Bone marrow (tissue), 2 donors: ENCODE measurements at places on chromosomes 3 and 15.
A peak's percentile ranks its signal among the peaks of the same experiment; 100 is the strongest.

- no peak for DNase-seq
Observed at GRCh38 chr3:37715358-37715757, 146.3 kb upstream of the CTDSPL start.

DNA sequence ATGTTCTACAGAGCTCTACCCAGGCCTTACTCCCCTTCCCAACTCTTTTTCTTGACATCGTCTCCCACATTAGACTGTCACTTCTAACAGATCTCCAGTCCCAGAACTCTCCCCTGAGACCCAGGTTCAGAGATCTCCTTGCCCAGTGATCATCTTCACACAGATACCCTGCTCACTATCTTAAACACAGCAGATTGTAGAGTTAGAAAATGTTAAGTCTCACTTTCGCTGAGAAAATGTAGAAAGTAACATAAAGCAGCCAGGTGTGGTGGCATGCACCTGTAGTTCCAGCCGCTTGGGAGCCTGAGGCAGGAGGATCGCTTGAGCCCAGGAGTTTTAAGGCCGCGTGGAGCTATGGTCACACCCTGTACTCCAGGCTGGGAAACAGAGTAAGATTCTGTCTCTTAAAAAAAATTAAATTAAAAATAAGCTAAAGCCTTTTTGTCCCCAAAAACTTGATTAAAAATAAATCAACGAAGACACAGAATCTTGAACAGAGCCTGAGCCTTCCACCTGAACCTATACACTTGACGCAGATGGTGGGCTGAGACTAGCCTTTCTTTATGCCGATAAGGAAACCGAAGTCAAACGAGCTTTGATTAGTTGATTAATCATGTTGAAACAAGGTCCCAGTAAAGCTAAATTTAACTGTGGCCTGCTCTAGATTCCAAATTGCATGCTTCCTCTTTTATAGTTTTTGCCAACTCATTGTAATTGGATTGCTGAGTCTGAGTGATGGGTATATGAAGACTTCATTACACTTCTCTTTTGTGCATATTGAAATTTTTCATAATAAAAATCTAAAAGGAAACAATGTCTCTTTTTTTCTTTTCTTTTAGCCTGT lies 31.3 kb upstream of the BLM start:
- no peak for DNase-seq

DNA sequence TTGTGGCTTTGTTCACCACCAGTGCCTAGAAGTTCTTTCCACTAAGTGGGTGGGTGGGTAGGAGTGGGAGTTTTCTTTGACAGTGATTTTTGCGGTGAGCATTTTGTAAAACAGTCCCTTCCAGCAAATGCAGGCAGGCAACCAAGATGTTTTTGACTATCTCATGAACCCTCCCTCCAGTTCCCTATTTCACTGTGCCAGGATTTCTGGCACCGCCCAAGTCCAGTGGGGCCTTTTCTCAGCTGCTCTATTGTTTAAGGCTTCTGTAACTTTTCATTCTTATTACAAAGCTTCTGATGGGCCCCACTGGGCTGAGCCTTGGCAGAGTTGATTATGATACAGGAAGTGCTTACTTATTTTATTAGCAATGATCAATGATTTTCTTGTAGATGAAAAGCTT lies 236.0 kb downstream of the EDEM1 start:
- no peak for DNase-seq

- DNase-seq, result no peak
Observed at GRCh38 chr3:107676469-107677309, 153.9 kb downstream of the BBX start.

GRCh38 chr3:105598042-105598796 lies 231.5 kb downstream of the ALCAM start:
- no peak for DNase-seq

- no peak for DNase-seq
Observed at GRCh38 chr15:36773698-36774097, 194.3 kb downstream of the CDIN1 start.

- no peak for DNase-seq
Observed at GRCh38 chr15:74609938-74610301, 5.7 kb upstream of the CLK3 start.

- no peak for DNase-seq
Observed at GRCh38 chr3:17551333-17551732, 191.1 kb downstream of the TBC1D5 start.

GRCh38 chr15:69490356-69491037 lies 37.9 kb downstream of the RPLP1 start:
- DNase-seq, result no peak

- DNase-seq, result no peak
Observed at GRCh38 chr15:37204692-37205091, 104.3 kb upstream of the MEIS2 start.

- no peak for DNase-seq
Observed at GRCh38 chr3:148954981-148955380, 36.4 kb upstream of the GYG1 start.

GRCh38 chr3:127141921-127142730 lies 50.8 kb upstream of the PRR23E start:
- DNase-seq, result no peak

- peak; percentile 24 for DNase-seq
Observed at GRCh38 chr3:127671523-127672428, 976 bp upstream of the ABTB1 start.

DNA sequence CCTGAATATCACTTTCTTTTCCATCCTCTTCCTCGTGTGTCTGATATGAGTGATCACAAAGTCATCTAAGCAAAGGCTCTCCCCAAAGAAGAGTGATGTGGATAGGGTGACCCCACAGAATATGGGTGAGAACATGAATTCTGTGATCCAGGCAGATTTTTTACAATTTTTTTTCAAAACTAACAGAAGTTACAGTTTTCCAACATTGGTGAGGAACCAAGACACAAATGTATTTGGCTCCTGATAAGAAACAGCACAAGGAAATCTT lies 27.0 kb downstream of the ANXA2 start:
- DNase-seq, result no peak

DNA sequence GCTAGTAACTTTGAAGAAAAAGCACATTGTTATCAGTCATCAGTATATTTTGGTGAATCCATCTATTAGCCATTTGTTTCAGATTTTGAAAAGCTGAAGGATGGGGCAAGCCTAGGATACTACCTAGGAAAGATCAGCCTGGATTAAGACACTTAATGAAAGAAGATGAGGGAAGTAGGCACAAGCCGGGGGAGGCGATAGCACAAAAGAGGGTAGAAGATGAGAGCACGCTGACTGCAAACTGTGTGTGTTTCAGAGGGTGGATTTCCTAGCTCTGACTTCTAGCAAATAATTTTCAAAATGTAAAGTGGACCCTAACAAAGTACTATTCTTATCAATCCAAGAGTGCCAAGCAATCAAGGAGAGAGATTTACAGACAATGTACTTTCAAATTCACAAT lies 22.2 kb upstream of the SOX2 start:
- no peak for DNase-seq

DNA sequence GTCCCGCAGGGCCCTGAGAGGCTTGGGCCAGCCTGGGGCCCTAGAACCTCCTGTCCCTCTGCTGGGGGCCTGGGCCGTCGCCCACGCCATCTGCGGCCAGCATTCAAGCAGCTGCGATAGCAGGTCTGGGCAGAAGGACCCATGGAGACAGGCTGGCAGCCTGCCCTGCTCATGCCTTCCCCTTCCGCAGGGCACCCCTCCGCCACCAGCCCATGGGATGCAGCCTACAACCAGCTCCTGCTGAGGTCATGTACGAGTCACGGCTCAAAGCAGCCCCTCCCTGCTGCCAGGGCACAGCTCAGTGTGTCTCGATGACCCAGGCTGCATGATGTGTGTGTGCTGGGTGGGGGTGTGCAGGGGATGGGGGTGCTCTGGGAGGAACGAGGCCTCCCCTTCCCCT lies 27.8 kb downstream of the DUSP7 start:
- DNase-seq, result no peak

- DNase-seq, result peak; percentile 63
Observed at GRCh38 chr3:130604806-130605205, 87.8 kb downstream of the COL6A6 start.

DNA sequence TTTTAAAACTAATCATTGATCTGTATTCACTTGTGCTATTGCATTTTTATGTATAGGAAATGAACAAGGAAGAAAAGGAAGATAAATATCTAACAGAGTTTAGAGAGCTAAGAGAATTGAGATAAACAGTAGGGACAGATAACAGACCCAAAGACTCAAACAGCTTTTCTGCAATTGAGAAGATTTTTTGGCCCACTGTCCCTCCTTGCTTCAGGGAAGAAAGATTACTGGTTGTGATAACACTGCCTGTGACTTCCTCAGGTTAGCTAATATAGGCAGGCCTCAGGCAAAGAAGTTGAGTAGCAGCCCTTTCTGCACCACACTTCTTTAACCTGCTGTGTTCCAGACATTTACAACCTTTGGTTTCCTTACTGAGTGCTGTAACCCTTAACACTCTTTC lies 2.7 kb upstream of the COX17 start:
- DNase-seq, result no peak

- no peak for DNase-seq
Observed at GRCh38 chr3:47176582-47176981, 12.7 kb upstream of the SETD2 start.

DNA sequence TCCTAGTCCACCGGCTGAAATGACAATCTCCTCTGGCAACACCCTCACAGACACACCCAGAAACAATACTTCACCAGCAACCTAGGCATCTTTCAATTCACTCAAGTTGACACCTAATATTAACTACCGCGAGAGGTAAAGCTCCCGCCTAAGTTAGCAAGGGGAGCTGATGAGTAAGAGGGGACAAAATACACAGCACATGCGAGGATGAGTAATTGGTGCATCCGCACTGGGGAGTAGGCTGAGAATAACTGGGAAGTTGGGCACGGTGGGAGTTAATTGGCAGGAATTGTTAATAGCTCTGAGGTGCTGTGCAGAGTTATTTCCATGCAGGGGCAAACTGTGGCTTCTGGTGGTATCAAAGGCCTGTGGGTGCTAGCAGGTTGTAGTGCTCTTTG lies 14.5 kb upstream of the PLD1 start:
- no peak for DNase-seq

DNA sequence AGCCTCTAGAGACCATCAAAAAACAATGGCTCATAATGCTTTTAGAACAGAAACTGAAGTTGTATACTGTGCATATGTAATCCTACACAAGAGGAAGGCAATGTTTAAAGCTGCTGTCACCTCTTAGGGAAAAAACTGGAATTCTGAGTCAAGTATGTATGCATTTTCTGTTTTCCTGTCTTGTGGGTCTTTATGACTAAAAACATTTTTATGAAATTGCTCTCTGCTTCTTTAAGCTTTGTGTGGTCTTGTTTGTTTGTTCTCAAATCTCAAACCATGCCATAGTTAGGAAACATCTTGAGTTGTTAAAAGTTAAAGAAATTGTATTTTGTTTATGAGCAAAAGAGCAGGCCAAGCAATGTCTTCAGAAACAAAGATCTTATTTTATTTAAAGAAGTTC lies 80.9 kb upstream of the SOX2 start:
- DNase-seq, result no peak

- no peak for DNase-seq
Observed at GRCh38 chr3:45088543-45089358, 57.4 kb downstream of the CDCP1 start.

- no peak for DNase-seq
Observed at GRCh38 chr3:71195492-71195891, 388.0 kb downstream of the FOXP1 start.

- no peak for DNase-seq
Observed at GRCh38 chr3:126135406-126136076, 44.8 kb downstream of the ALDH1L1 start.

- peak; percentile 56 for DNase-seq
Observed at GRCh38 chr3:129121792-129122411, at the start of gene RAB43. Gene RAB43 (minus strand): TSS chr3:129121804. CDS start chr3:129121489, 315 bp downstream.

DNA sequence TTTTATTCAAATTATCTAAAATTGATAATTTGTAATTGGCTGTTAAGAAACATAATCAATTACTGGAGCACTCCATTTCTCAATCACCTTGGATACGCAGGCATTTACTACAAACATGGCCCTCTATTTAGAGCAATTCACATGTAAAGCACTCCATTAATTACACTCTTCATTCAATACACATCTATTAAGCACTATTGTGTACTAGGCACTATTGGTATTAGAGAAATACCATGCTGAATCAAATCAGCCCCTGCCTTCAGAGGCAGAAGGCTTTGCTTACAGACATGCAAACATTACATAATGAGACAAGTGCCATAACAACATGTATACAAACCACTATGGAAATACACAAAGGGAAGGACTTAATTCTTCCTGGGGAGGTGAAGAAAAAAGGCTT lies 69.1 kb downstream of the PEAK1 start:
- no peak for DNase-seq

DNA sequence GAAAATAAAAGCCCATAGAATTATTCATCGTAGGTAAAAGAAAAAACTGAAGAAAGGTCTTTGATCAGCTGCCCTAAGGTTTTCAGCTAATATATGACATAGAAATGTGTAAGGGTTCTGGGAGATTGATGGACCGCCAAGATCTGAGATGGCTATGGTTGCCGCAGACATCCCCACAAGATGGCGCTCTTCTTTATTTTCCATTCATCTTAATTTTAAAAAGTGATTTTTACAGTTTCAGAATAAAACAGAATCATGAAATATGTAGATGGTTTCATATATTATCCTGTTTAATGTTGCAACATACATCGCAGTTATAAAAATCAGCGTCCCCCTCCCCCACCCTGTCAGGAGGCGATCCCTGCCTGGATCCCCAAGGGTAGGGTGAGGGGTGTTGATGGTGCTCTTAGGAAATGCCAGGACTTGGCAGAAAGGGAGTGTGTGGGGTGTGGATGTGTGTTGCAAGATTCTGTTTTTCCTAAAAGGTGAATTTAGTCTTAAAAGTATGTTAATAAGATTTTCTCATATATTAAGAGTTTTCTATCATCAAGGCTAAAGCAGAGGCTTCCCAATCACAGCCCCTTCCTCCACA lies 68.8 kb downstream of the ANXA2 start:
- peak; percentile 12 for DNase-seq

- DNase-seq, result no peak
Observed at GRCh38 chr3:41216993-41217392, 17.7 kb downstream of the CTNNB1 start.

DNA sequence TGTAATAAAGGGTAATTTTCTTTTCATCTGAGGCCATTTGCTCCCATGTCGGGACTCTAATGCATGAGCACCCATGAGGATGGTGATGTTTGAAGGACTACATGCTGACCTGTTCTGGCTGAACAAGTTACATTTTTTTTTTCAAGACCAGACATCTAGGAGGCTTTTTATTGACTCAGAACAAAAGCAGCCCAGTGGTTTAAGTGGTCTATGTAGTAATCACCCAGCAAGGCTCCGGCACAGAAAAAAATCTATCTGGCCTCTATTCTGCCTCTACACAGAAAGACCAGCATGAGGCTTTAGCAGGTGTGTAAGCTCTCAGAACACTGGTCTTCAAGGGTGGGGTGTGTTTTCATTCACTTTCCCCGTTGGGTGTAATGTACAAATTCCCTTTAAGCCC lies 95.1 kb upstream of the ZBED2 start:
- DNase-seq, result no peak

DNA sequence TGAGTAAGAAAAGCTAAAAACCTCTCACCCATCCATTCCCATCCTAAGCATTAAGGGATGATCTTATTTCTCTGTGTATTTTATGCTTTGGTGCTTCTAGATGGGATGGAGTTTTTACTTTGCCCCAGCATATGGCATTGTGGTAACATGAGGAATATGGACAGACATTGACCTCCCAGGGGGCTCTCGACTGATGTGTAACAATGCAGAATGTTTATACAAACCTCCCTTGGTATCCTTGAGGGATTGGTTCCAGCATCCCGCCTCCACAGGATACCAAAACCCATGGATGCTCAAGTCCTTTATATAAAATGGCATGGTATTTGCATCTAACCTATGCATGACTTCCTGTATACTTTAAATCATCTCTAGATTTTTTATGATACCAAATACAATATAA lies 21.6 kb downstream of the PDIA5 start:
- DNase-seq, result no peak

- DNase-seq, result no peak
Observed at GRCh38 chr15:101313041-101313761, 18.2 kb upstream of the SNRPA1 start.

GRCh38 chr15:66784174-66784573 lies 82.1 kb downstream of the SMAD6 start:
- no peak for DNase-seq
